Ascending aorta (tissue), 2 donors: ENCODE measurements at places on chromosomes 7 and 10.
A peak's percentile ranks its signal among the peaks of the same experiment; 100 is the strongest.

GRCh38 chr7:159142730-159143129 lies 1.9 kb downstream of the VIPR2 start:
- no peak overlapping the region for H3K27ac ChIP-seq
- no peak overlapping the region for H3K4me3 ChIP-seq
- peaks cover 6% of the 10 kb centered on the region for H3K36me3 ChIP-seq
- no peaks in the 10 kb centered on the region for H3K27me3 ChIP-seq

DNA sequence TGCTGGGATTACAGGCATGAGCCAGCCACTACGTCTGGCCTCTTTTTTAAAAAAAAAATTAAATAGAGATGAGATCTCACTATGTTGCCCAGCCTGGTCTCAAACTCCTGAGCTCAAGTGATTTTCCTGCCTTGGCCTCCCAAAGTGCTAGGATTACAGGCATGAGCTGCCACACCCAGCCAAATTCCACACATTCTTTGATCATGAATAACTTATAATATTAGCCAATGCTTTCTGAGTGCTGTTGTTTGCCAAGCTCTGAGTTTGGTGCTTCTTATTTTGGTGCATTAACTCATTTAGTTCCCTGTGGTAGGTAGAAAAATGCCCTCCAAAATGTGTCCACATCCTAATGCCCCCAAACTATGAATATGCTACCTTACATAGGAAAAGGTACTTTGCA lies 47.2 kb upstream of the MKI67 start:
- no peak overlapping the region for H3K27ac ChIP-seq
- DNase-seq, result no peak
- no peaks in the 10 kb centered on the region for H3K4me1 ChIP-seq
- no peaks in the 10 kb centered on the region for H3K36me3 ChIP-seq

DNA sequence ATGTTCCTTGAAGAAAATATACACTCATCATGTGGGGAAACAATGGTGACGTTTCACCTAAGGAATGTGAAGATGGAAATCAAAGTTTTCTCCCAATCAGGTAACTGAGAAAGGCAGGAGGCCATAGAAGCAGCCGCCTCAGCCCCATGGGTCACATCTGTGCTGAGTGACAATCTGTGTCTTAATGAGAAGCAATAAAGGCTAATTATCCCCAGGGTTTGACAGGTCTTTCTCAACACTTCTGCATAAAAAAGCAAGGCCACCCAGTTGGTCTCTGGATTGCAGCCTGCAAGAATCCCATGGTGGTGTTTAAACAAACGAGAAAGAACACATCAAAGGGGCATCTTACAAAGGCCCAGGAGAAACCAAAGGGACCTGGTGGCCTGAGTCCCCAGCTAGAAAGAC lies 91.1 kb upstream of the TNS3 start:
- peaks cover 7% of the 10 kb centered on the region for H3K4me1 ChIP-seq
- no peak overlapping the region for H3K27ac ChIP-seq
- no peaks in the 10 kb centered on the region for H3K36me3 ChIP-seq
- no peak for DNase-seq

- no peak for DNase-seq
- no peaks in the 10 kb centered on the region for H3K27me3 ChIP-seq
- no peaks in the 10 kb centered on the region for H3K4me1 ChIP-seq
- H3K27ac ChIP-seq, result no peak overlapping the region
These were observed 109.8 kb upstream of the PTN start for GRCh38 chr7:137453356-137453755.

- no peak overlapping the region for H3K27ac ChIP-seq
- no peaks in the 10 kb centered on the region for H3K27me3 ChIP-seq
- H3K4me3 ChIP-seq, result no peak overlapping the region
- H3K4me1 ChIP-seq, result peaks cover 4% of the 10 kb centered on the region
- no peak for DNase-seq
- no peaks in the 10 kb centered on the region for H3K36me3 ChIP-seq
These were observed 12.7 kb downstream of the MYO1G start for GRCh38 chr7:44965937-44966730.

- H3K27me3 ChIP-seq, result no peaks in the 10 kb centered on the region
- no peak for DNase-seq
- no peak overlapping the region for H3K4me3 ChIP-seq
- H3K27ac ChIP-seq, result no peak overlapping the region
These were observed 91.4 kb downstream of the PPP1R3C start for GRCh38 chr10:91541481-91541880.

GRCh38 chr10:47222461-47222860 lies 77.5 kb upstream of the GDF10 start:
- H3K27me3 ChIP-seq, result no peaks in the 10 kb centered on the region
- no peaks in the 10 kb centered on the region for H3K4me1 ChIP-seq
- no peaks in the 10 kb centered on the region for H3K36me3 ChIP-seq
- DNase-seq, result no peak

DNA sequence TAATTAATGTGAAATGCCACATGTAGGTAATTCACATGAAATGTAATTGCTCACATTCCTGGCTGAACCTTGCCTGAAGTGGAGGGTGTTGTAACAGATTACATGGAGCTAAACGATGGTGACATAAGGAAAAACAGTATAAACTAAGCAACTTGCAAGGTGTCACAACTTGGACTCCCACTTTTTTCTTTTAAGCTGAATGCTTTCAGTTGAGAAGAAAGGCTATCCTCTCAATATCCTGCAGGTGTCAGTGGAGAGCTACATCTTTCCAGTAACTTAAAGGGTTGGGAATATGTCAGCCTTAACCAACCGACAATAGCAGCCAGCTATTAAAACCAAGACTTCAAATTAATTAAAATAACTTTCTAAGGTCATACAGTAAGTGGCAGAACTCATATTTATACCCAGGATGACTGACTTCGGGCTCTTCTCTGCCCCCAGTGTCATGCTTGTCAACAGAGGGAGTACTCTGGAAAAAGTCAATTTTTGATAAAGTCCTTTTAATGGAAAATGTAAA lies 33.7 kb downstream of the NRBF2 start:
- H3K27me3 ChIP-seq, result no peaks in the 10 kb centered on the region
- H3K4me3 ChIP-seq, result no peak overlapping the region
- no peak for DNase-seq
- H3K4me1 ChIP-seq, result no peaks in the 10 kb centered on the region
- peaks cover 10% of the 10 kb centered on the region for H3K36me3 ChIP-seq
- H3K27ac ChIP-seq, result no peak overlapping the region

- no peaks in the 10 kb centered on the region for H3K27me3 ChIP-seq
- peak overlapping the region; percentile 74 for H3K27ac ChIP-seq
- peaks cover 74% of the 10 kb centered on the region for H3K36me3 ChIP-seq
- no peak for DNase-seq
- H3K4me3 ChIP-seq, result no peak overlapping the region
These were observed 22.3 kb downstream of the MAP3K8 start for GRCh38 chr10:30456266-30456665.

DNA sequence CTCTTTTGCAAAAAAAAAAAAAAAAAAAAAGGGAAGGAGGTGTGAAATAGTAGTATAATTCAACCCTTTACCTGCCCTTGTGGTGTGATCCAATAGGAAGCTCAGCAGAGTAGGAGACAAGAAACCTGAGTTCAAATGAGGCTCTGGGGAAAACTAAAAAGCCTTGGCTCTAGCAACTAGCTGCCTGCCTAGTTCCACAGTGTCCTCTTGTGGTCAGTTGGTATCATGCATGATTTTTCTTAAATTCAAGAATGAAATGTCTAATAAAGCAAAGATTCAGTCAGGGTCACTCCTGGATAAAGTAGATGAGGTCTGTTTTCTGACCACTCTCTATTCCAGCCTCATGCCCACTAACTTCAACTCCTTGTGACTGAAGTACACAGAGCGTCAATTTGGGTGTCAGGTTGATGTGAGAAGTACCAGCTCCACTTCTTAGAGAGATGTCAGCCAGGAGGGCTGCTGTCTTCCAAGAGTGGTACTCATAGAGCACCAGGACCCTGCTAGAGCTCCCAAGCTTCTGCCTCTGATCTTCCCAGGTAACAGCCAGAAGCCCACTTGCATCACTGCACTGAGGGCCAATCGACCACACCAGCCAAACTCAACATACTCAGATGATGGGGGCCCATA lies 10.5 kb downstream of the LSM5 start:
- H3K4me3 ChIP-seq, result no peak overlapping the region
- H3K27ac ChIP-seq, result no peak overlapping the region
- no peak for DNase-seq

DNA sequence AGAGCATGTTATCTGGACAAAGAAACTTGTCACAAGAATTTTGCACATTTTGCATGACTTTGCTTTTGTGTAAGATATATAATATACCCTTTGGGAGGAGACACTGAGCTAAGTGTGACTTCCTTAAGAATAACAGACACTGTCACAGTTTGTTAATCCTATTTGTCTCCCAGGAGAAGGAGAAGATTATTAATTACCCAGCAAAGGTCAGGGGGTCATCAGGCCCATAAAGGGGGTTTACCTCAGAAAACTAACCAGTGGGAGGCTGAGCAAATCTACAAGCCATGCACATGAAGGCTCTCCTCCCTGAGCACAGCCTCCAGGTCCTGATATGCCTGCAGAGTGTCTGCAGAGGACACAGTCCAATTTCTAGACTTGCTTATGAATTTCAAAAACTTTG lies 10.1 kb upstream of the MET start:
- H3K36me3 ChIP-seq, result no peaks in the 10 kb centered on the region
- no peaks in the 10 kb centered on the region for H3K4me1 ChIP-seq
- H3K27me3 ChIP-seq, result no peaks in the 10 kb centered on the region
- DNase-seq, result no peak
- H3K4me3 ChIP-seq, result no peak overlapping the region

GRCh38 chr7:70389531-70390151 lies 742.3 kb upstream of the GALNT17 start:
- H3K27ac ChIP-seq, result peak overlapping the region; percentile 68
- no peak overlapping the region for H3K4me3 ChIP-seq
- peaks cover 53% of the 10 kb centered on the region for H3K4me1 ChIP-seq
- no peaks in the 10 kb centered on the region for H3K36me3 ChIP-seq

DNA sequence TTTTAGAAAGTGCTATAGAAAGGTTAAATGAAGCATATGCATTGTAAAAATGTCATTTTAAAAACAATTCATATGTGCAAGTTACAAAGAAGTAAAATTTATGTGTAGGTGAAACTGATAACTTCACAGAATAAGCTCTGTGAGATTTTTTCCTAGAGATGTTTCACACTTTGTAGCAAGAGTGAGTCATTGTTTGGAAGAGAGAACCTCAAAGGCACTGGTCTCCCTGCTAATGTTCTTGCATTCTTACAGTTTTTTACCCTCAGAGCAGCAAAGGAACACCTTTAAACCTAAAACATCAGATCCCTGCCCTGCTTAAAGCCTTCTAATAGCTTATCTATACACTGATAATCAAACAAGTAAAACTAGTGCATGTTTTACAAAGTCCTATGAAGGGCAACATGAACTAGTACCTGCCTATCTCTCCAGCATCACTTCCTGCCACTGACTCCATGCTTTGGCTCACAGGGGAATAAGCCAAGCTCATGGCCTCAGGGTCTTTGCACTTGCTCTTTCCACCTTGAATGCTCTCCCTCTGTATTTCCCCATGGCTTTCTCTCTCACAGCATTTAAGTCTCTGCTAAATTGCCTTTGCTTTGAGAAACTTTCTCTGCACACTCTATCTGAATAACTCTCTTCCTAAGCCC lies 997.0 kb downstream of the GATA3 start:
- no peaks in the 10 kb centered on the region for H3K36me3 ChIP-seq
- no peak overlapping the region for H3K27ac ChIP-seq
- H3K27me3 ChIP-seq, result no peaks in the 10 kb centered on the region
- H3K4me3 ChIP-seq, result no peak overlapping the region

- DNase-seq, result no peak
- H3K4me3 ChIP-seq, result no peak overlapping the region
- H3K27me3 ChIP-seq, result no peaks in the 10 kb centered on the region
- no peak overlapping the region for H3K27ac ChIP-seq
These were observed 1288.5 kb downstream of the GATA3 start for GRCh38 chr10:9342885-9343570.
